ENCODE measurements at places on chromosomes 11 and 22.

- no peak for DNase-seq
These were observed 97.8 kb downstream of the TRMU start for GRCh38 chr22:46433318-46433717.

DNA sequence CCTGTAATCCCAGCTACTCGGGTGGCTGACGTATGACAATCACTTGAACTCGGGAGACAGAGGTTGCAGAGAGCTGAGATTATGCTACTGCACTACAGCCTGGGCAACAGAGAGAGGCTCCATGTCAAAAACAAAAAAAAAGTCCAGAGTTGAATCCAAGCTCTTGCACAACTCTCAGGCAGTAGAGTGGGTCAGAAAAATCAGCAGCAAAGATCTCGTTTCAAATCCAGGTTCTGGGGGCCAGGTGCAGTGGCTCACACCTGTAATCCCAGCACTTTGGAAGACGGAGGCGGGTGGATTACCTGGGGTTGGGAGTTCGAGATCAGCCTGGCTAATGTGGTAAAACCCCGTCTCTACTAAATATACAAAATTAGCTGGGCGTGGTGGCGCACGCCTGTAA, 24.9 kb downstream of the CLPB start:
- DNase-seq = no peak

GRCh38 chr11:132650969-132651720, 881.2 kb downstream of the OPCML start:
- DNase-seq = no peak

GRCh38 chr22:38967451-38968450, 10.3 kb downstream of the APOBEC3A start:
- DNase-seq = peak; percentile 9

- DNase-seq = no peak
These were observed 42.6 kb upstream of the APOA1 start for GRCh38 chr11:116879800-116880625.

- DNase-seq = peak; percentile 75
These were observed 4.4 kb upstream of the WEE1 start for GRCh38 chr11:9568854-9569587.

GRCh38 chr11:107848345-107848744, 10.2 kb downstream of the SLC35F2 start:
- no peak for DNase-seq

GRCh38 chr11:123221096-123221561, 26.1 kb upstream of the CLMP start:
- no peak for DNase-seq

- DNase-seq = no peak
These were observed 15.9 kb downstream of the RIBC2 start for GRCh38 chr22:45429424-45429823.

GRCh38 chr11:128548649-128549255, 38.6 kb downstream of the ETS1 start:
- peak; percentile 86 for DNase-seq

DNA sequence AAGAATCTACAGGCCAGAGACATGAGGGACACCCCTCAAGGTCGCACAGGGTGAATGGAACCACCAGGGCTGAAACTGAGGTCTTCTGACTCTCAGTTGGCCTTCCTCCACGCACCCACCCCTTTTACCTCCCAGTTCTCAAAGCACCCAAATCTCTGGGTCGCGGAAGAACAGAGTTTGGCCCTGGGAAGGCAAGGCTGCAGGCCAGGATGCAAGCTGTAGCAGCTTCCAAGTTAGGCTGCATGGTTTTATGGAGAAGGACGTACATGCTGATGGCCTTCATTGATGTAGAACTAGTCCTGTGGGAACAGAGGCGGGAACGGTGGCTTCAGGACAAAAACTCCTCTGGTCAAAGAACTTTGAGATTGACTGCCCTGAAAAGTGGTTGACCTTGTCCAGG, 143.5 kb upstream of the B3GAT1 start:
- DNase-seq = no peak

DNA sequence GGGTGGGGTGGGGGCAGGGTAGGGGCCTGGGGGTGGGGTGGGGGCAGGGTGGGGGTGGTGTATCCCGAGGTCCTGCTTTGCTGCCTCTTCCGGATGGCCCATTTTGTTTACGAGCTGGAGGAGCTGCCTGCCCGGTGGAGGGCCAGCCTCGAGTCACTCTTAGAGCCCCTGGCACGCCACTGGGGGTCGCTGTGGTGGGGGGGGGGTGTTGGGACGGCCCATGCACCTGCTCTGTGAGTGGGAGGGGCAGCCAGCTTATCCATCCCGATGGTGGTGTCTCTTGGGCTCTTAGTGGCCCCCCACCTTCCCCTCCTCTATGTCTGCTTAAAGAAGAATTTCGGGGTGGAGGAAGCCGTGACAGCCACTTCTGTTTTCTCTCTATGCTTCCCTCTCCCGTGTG, 24.6 kb downstream of the MRGPRD start:
- DNase-seq = no peak

- DNase-seq = no peak
These were observed 68.6 kb downstream of the LRP5 start for GRCh38 chr11:68380786-68381622.

DNA sequence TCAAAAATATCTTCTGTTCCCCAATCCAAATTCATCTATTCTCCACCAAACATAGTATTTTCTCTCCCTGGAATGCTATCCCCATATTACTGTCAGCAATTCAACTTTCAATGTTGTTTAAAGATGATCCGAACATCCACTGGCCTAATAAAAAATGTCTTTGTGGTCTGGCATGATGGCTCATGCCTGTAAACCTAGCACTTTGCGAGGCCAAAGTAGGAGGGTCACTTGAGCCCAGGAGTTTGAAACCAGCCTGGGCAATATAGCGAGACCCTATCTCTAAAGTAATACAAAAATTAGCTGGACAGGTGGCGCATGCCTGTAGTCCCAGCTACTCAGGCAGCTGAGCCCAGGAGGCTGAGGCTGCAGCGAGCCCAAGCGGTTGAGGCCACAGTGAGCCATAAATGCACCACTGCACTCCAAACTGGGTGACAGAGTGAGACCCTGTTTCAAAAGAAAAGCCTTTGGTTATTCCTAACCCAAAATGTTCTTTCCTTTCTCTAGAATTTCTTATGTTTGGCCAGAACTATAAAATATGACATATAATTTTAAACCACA, 29.8 kb downstream of the SIK3 start:
- DNase-seq = no peak

- DNase-seq = peak; percentile 85
These were observed 57.2 kb upstream of the PRDM11 start for GRCh38 chr11:45089251-45089650.

DNA sequence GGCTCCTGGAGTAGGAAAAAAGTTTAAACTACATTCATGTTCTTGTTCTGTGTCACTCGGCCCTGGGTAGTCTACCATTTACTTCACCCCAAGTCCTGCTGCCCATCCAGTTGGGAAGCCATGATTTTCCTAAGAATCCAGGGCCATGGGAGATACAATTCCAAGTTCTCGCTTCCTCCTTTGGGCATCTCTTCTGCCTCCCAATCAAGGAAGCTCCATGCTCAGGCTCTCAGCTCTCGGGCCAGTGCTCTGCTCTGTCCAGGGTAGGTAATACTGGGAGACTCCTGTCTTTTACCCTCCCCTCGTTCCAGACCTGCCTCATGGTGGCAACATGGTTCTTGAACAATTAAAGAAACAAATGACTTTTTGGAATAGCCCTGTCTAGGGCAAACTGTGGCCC, 60.6 kb downstream of the TIMP3 start:
- DNase-seq = no peak

- DNase-seq = peak; percentile 73
These were observed 209.7 kb upstream of the ARHGAP20 start for GRCh38 chr11:110921742-110922521.

DNA sequence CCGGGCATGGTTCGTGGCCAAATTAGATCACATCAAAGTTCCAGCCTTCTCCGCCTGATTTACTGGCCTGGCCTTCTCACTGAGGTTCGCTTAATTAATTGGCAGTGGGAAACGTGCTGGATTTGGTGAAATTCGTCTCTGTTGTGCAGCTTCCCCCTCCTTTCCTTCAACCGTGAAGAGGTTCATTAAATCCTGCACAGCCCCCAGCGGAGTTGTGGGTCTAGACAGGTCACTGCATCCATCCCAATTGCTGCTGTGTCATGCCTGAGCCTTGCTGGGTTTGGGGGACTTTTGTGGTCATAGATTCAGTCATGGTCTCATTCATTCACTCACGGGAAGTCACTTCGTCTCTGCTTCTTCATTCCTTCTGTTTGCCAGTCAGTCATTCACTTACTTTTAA, 90.0 kb downstream of the INSC start:
- DNase-seq = no peak

DNA sequence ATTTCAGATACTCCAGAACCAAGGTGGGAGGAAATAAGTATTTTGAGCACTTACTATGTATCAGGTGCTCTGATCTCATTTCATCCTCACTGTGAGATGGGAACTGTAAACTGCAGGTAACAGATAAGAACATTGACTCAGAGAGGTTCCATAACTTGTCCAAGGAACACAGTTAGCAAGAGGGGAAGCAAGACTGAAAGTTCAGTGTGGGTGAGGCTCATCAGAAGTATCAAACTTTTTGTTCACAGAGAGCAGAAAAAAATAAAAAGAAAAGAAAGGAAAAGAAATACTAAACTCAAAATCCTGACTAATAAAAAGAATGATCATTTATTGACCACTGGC, 37.1 kb downstream of the RAB30 start:
- DNase-seq = no peak

DNA sequence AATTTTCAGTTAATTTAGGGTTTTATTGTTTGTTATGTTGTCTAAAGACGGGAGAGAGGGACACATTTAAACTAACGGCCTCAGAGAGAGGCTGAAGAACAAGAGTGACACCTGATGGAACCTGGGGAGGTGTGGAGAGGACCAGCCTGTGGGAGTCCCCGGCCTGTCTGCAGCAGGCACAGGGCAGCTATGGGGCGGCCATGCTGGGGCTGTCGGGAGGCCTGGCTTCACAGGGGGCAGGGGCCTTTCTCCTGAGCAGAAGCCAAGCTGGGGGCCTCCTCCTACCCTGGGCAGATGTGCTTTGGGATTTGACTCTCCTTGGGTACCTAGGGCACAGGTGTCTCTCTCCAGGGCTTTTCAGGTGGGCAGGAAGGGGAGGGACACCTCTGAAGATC, 21.9 kb downstream of the RELT start:
- peak; percentile 35 for DNase-seq

GRCh38 chr22:19848298-19849224, 6.1 kb downstream of the GNB1L start:
- DNase-seq = no peak

DNA sequence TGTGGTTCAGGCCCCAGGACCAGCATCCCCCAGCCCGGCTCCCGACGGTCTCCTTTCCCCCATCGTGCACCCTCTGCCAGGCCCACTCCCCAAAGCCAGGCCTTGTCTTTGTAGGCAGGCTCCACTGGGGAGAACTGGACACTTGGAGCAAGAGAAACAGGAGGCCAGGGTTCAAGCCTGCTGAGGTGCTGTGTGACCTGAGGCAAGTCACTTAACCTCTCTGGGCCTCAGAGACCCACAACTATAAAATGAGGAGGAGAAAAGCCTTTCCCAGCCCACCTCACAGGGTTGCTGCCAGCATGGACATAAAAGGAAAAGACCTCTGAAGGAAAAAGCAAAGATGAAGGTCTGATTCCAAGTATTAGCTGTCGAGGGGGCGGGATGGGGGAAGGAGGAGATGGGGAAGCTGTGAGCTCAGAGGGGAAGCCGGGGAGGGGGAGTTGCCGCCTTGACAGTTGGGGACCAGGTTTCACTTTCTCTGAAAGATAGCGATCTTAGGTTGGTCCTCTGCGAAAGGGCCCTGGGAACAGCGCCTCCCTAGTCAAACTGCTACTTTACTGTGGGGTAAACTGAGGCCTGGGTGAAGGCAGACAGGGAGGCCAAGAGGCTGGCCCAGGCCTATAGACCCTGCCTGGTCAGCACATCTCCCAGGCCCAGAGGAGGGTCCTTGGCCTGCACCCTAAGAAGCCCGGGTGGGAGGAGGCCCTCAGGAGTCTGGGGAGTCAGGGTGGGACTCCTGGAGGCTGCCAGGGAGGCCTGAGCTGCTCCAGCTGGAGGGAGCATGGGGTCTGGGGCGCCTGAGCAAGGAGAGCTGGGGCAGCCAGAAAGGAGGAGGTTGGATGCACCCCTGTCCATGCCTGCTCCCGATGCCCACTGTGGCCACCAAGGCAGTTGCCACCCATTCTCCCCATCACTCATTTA, 991 bp upstream of the OSM start:
- no peak for DNase-seq

DNA sequence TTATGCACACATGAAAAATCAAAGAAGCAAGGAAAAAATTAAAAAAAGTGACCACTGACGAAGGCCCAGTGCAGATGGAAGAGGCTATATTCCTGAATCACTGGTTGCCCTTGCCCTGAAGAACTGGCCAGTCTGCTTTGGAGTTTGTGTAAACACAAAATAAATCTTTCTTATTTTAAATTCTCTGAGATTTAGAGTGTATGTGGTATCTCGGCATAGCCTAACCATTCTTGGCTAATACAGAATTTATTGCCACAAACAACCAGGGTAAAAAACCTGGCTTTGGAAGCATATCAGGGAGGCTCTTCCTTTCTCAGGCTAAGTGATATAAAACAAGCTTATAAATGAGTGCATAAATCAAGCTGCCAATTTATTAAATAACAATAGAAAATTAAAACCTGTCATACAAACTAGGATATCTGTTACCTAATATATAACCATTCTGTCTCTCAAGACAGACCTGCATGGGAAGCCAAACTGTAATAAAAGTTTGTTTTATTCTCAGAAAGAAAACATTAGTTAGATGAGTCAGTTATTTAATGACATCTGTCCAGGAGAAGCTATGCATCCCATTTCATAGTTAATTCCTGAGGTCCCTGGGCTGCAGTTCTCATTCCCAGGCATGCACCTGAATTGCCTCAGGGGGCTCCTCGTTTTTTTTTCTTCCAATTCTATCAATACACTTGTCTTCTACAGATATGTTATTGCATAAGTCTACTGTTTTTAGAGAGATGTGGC, 6.1 kb upstream of the TMEM135 start:
- DNase-seq = no peak

DNA sequence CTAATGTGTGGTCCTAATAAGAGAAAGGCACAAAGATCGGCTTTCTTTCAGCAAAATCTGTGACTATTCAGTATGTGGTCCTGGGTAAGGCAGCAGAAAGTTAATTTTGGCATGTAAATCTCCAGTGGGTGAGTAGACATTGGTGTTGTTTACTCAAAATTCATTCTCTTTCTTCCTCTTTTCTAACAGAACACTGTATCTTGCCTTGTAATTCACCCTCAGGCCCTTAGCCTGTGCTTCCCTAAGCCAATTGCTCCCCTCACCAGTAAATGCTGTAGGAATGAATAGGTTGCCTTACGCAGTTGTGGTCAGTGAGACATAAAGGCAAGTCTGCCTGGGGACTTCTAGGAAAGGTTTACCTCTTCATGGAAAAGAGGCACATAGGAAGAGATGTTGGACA, 49.9 kb upstream of the PDE3B start:
- no peak for DNase-seq

DNA sequence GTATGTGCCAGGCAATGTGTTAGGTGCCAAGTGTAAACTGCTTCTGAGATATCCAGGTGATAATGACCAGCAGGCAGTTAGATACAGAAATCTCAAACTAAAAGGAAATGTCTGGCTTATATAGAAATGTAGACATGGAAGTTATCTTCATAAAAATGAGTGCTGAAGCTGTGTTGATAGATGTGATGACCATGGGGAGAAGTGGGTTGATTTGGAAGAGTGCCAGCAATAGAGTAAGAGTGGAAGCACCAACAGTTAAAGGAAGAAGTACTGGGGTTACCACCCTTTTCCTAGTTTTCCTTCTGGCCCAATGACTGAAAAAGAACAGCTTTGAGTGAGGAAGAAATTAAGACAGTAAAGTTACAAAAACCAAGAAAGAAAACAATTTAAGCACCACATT, 68.5 kb downstream of the C2CD3 start:
- DNase-seq = no peak

Data from left hindlimb (tissue), 1 donor.